Renal pelvis (tissue), 12 donors: ENCODE measurements at places on chromosomes 11 and 22.

GRCh38 chr11:8928981-8929615 lies 3.6 kb downstream of the C11orf16 start:
- no peak for DNase-seq

GRCh38 chr11:31492320-31492913 lies 17.0 kb downstream of the IMMP1L start:
- no peak for DNase-seq

- no peak for DNase-seq
Measured at GRCh38 chr22:20061481-20061861, 18.6 kb upstream of the DGCR8 start.

- no peak for DNase-seq
Measured at GRCh38 chr11:27705873-27706820, 5.9 kb upstream of the BDNF start.

GRCh38 chr11:16114978-16115871 lies 241.1 kb downstream of the SOX6 start:
- DNase-seq: no peak

DNA sequence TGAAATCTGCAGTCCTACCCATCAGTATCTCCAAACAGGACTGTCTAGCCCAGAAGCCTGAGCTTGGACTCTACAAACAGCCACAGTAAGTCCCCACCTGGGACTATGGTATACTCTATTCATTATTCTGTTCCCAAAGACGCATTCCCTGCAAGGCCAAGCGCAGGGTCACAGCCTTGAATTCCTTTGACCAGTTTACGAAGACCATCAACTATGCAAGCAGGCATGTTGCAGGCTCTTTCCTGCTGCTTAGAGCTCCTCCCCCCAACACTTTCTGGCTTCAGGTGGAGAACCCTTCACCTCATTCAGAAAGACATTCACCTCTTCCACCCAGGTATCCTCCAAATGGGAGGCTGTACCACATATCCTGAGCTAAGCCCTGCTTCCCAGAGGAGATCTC lies 62.5 kb downstream of the TIMP3 start:
- no peak for DNase-seq

DNA sequence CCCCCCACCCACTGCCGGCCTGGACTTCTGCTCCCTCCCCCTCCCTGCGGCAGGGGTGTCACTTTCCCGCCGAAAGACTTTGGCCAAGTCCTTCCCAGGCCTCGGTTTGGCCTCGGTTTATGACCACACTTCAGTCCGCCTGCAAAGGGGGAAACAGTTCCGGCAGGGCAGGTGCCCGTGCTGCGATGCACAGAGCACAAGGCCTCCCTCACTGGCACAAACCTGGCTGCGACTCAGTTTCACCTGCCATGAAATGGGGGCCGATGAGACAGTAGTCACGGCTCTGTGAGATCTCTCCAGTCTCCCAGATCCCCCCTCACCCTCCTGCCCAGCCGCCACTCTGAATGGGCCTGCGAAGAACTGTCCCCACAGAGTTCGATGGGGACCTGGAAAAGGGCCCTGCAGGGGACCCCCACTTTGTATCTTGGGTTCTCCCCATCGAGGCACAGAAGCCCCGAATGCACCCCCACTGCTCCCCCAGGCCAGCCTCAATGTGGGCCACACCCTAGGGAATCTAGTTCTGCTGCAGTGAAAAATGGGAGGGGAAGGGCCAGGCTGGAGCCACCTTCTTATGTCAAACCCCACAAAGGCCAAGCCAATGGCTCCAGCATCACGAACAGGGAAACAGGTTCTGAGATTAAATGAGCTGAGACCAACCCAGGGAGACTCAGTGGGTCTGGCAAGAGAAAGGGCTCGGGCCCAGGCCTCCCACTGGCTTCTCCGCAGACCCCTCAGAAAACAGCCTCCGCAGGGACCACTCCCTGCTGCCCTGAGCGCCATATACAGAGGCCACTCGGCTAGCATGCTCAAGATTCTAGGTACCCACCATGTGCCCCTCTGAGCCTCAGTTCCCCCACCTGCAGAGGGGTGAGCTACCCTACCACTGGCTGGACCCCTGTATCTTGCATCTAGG lies 29.0 kb downstream of the ARVCF start:
- DNase-seq: no peak

DNA sequence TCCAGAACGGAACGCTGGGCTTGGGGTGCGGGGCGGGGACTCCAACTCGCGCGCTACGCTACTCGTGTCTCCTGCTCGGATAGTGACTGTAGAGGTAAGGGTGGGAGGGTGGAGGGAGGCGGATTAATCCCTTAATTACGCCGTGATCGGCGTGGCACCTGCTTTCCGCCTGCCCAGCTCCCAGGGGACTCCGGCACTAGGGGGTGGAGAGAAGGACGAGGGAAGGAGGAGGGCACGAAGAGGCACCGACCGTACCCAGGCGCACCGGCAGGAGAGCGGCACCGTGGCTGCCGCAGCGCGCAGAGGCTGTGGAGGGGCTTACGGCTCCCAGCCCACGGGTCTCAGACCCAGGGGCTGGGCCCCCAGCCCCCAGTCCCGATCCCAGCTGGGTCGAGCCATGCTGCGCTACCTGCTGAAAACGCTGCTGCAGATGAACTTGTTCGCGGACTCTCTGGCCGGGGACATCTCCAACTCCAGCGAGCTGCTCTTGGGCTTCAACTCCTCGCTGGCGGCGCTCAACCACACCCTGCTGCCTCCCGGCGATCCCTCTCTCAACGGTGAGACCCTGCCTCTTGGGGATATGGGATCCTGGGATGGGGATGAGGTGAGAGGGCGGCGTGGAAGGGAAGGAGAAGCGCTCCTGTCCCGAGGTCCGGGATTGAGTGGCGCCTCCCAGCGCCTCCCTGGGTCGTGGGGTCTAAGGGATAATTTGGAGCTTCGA lies at the start of gene ROBO3:
Gene ROBO3 (plus strand): TSS at position 252 of the 721 bp plus-strand sequence. CDS start 146 bp downstream, at position 398.
- DNase-seq: no peak

DNA sequence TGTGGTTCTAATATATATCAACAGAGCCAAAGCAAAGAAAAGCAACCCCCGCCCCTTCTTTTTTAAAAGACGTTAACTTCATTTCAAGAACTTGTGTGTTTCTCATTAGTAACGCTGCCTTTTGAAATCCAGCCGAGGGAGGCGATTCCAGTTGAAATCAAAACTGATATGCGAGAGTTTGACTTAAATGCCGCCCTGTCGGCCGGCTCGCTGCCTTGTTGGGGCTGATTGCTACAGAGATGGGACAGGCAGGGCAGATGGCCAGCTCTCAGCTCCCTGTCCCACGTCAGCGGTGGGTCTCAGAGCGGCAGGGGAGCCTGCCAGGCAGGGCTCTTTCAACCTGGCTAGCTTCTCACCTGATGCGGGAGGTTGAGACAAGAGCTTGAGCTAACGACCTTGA lies 51.9 kb upstream of the ALX4 start:
- no peak for DNase-seq

GRCh38 chr11:75667831-75668450 lies 897 bp downstream of the MAP6 start:
- DNase-seq: peak; percentile 57

DNA sequence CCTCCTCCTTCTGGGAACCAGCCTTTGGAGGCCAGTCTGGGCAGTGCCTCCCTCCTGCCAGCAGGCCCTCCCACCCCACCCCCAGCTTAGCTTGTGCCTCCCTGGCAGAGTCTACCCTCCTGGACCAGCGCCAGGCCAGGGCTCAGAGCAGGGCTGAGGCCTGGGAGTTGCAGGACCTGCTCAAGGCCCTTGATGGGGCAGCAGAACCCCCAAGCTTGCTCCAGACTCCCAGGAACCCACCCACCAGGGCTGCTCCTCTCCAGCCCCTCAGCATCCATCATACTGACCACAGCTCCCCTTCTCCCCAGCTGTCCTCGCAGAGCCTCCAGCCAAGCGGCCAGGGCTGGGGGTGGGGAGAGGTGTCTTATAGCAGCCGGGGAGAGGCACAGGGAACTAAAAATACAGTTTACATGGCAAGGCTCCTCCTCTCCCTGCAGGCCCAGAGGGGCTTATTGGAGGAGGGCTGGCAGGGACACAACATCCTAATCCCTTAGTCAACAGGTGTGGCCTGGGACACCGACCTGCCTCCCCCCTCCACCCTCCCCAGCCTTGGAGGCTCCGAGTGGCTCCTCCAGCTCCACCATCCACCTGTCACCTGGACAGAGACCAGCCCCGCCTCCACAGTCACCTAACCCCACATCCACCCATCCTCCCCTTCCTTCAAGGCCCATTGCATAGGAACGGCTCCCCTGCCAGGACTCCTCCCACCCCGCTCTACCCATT lies 5.2 kb upstream of the MB start:
- no peak for DNase-seq

- DNase-seq: no peak
Measured at GRCh38 chr11:10021563-10021962, 272.5 kb downstream of the SBF2 start.

DNA sequence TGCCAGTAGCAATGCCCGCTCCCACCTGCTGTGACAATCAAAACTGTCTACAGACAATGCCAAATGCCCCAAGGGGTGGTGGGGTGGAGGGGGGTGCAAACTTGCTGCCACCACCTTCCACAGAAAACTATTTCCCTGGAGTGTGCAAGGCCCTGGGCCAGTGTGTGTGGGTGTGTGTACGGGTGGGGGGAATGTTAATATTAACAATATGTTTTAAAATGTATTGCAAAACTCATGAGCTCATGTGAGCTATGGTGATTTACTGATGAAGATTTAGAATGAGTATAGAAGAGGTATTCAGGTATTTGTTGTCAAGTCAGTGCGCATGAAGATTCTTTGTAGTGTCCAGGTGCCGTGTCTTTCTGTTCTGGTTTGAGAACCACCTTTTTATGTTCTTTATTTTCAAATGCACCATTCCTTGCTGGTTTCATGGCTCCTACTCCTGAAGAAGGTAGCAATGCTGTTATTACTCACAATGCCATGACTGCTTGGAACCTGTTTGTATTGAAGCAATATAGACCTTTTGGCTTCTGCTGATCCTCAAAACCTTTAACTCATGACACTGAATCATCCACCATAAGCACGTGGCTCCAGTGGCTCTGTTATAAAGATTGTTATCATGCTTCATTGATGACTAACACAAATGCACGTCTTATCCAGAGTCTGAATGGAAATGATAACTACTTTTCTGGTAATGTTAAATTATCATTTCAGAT lies 29.9 kb upstream of the AQP11 start:
- no peak for DNase-seq

DNA sequence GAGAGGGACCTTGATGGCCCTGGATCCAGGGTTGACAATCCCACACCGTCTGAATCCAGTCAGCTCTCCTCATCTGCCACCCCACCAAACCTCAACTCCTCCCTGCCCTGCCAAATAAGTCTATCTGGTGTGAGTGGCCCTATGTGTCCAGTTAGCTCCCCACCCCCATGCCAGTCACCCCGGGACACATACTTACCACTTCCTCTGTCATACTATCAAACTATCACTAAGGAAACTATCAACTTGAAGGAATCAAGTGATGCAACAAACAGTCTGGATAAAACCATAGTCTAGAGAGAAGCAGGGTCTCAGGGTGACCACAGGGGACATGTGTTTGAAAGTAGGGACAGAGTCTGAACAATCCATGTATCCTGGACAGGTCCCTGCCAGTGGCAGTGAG lies 13.2 kb upstream of the CSF2RB start:
- DNase-seq: no peak

- no peak for DNase-seq
Measured at GRCh38 chr22:41470886-41471285, 2.0 kb downstream of the ACO2 start.

DNA sequence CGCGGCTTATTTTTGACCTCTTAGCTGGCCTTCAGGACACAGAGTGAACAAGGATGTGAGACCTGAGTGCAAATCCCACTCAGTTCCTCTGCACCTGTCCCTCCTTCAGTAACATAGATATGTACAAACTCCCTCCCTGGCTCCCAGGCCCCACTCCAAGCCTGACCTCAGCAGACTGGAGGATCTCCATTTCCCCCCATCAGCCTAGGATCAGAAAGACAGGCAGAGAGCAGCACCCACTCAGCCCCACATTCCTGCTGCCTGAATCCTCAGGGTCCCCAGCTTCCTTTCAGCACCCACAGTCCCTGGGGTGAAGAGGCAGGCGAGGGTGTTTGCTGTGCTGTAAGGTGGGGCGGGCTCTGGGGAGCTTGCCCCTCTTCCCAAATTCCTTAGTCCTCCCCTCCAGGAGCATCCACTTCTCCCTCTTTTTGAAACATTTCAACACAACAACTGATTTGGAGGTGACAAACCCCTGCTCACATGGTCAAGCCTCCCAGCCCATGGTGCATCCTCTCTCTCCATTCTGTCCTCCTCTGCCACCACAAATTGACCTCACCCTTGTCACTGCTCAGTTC lies 151.1 kb downstream of the FEZ1 start:
- no peak for DNase-seq
